Right kidney (tissue), 9 donors: ENCODE measurements at places on chromosomes 11 and 22.

DNA sequence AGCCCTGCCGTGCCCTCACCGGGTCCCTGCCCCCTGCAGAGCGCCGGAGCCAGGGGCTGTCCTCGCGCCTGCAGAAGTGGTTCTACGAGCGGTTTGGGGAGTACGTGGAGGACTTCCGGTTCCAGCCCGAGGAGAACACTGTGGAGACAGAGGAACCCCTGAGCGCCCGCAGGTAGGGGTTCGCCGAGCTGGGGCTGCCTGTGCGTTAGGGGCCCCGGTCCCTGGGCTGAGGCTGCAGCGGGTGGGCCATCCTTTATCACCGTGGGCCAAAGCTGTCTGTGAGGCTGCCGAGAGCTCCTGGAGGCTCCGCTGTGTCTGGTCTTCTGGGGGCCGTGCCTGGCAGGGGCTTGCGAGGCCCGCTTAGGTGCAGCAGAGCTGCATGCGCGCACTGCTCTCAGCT lies 42.8 kb downstream of the GRAMD4 start:
- DNase-seq, result no peak

GRCh38 chr11:95568281-95568680 lies 221.3 kb downstream of the FAM76B start:
- no peak for DNase-seq

GRCh38 chr22:26573026-26573662 lies 16.8 kb downstream of the TPST2 start:
- DNase-seq, result no peak

GRCh38 chr11:100739666-100740065 lies 52.6 kb downstream of the ARHGAP42 start:
- DNase-seq, result peak; percentile 31

DNA sequence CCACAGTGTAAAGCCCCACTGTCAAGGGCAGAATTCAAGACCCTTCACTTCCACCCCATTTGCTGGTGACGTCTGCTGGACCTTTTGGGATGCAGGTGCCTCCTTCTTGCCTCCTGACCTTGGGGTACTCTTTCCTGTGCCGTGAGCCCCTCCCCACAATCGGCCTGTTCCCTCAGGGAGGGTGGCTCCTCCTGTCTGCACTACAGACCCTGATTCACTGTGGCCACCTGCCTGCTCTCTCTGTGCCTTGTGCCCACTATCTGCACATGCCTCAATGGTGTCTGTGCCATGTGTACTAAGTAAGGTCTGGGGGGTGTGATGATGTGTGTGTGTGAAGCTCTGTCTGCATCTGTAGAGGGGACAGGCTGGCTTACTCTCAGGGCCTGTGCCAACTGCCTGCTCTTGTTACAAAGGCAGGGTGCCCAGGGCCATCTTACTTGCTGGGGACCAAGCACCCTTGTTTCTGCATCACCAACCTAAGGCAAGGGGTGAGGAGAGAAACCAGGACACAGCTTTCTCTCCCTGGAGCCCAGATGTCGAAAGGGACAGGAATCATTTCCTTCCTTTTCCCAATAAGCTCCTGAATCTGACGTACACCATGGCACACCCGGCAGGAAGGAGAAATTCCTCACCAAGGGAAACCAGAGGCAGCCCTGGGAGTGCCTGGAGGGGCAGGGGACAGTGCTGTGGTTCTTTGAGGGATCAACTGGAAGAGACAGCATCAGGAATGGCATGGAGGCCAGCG lies 3.7 kb downstream of the PPM1F start:
- no peak for DNase-seq

DNA sequence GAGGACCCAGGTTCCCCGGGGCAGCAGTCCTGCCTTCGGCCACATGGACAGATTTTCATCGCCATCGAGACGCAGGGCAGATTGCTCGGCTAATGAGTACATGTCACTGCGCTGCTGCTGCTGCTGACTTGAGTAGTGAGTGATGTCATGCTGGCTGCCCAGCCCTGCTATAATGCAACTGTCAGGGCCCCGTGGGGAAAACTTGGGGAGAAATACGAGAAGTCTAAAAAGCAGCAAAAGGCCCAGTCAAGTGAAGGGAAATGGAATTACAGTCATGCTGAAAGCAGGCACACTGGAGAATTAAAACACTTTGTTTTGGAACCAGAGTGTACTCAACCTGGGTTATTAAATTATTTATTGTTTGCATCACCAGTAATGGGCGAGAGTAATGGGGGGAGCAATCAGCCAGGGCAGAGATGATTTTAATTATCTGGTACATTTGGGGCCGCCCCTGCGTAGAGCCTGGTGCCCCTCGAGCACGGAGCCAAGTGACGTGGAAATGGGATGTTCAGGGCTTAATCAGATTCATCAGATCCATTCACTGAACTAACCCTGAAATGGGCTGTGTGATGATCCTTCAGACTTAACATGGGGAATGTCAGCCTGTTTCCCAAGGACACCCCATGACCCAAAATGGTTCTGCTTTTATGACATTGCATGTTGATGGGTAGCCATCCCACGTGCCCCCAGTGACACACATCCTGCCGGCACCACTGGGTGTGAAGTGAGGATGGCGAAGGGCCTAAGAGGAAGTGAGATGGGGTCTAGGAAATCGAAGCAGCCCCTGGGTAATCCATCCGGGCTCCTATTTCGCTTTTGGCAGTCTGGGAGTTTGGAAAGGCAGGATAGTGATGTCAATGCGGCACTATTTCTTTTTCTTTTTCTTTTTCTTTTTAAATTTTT lies 241.6 kb upstream of the CADM1 start:
- DNase-seq, result no peak

DNA sequence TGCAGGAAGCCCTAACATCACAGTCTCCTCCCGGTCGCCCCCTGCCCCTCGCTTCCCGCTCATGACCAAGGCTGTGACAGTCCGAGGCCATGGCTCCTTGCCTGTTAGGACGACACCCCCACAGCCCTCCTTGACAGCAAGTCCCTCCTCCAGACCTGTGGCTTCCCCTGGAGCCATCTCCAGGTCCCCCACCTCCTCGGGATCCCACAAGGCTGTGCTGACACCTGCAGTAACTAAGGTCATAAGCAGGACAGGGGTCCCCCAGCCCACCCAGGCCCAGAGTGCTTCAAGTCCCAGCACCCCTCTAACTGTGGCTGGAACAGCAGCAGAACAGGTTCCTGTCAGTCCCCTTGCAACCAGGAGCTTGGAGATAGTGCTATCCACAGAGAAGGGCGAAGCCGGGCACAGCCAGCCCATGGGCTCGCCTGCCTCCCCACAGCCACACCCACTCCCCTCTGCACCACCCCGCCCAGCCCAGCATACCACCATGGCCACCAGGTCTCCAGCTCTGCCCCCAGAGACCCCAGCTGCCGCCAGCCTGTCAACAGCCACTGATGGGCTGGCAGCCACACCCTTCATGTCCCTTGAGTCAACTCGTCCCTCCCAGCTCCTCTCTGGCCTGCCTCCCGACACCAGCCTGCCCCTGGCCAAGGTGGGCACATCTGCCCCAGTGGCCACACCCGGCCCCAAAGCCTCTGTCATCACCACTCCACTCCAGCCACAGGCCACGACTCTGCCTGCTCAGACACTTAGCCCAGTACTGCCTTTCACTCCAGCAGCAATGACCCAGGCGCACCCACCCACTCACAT lies 63.2 kb downstream of the OTOG start:
- DNase-seq, result no peak

GRCh38 chr11:128924510-128925249 lies 18.0 kb downstream of the TP53AIP1 start:
- DNase-seq, result no peak

GRCh38 chr22:36081023-36081431 lies 52.4 kb upstream of the RBFOX2 start:
- DNase-seq, result no peak

DNA sequence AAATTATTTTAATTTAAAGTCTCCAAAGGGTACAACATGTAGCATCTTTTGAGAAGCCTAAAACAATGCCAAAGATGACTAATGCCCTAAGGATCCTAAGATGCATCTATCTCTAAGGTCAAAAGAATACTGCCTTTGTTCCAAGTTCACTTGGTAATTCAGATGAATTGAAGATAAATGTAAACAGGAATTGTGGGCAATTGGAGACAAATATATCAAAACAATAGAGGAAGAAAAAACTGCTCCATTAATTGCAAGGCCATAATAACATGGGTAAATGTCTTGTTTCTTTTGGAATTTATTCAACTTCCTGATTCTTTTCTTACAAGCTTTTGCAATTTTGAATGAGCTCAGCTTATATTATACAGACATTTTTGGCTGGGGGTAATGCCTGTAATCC lies 338.6 kb downstream of the TTC28 start:
- DNase-seq, result no peak

DNA sequence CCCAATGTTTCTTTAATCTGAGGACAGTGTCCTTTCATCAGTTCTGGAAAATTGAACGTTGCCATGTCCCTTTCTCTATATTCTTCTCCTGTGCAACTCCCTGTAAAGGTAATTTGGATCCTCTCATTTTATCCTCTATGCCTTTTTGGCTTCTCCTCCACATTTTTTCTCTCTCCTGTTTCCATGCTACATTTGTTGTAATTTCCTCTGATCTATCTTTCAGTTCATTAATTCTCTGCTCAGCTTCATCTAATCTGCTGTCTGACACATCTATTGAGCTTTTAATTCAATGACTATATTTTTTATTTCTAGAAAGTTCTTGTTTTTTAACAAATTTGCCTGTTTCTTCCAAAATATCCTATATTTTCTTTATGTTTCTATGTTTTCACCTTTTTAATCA lies 59.3 kb downstream of the RPUSD4 start:
- DNase-seq, result no peak

GRCh38 chr22:20868025-20868962 lies 9.5 kb downstream of the SNAP29 start:
- no peak for DNase-seq

GRCh38 chr11:127864861-127865260 lies 722.5 kb downstream of the ETS1 start:
- DNase-seq, result no peak

GRCh38 chr11:113991170-113991569 lies 16.3 kb downstream of the HTR3A start:
- DNase-seq, result peak; percentile 38

DNA sequence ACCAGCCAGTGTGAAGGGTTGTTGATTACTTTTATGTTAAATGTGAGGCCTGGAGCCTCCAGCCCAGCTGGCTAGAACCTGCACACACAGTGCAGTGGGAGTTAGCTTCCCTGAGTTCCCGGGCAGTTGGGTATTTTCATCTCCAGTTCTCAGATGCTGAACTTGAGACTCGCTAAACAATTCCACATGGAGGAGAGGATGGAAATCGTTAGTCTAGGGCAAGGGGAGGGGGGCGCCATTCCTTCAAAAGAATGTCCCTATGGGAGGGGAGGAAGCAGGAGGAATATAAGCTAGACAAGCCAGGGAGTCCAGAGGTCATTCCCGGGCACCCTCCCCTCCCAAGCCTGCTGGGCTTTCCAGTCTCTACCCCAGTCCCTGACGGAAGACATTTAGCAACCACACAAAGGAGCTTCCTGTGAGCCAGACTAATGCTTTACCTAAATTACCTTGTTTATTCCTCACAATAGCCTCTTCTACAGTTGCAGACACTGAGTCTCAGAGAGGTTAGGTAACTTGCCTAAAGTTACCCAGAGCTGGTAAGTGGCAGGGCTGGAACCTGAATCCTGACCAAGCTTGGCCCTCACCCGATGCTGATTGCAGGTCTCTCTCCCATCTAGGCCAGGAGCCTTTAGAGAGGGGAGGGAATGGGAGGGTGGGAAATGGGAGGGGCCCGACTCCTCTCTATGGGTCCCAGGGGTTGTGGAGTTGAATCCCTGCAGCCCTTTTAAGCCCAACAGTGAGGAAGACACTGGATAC lies 1.9 kb upstream of the TSKU start:
- DNase-seq, result no peak

DNA sequence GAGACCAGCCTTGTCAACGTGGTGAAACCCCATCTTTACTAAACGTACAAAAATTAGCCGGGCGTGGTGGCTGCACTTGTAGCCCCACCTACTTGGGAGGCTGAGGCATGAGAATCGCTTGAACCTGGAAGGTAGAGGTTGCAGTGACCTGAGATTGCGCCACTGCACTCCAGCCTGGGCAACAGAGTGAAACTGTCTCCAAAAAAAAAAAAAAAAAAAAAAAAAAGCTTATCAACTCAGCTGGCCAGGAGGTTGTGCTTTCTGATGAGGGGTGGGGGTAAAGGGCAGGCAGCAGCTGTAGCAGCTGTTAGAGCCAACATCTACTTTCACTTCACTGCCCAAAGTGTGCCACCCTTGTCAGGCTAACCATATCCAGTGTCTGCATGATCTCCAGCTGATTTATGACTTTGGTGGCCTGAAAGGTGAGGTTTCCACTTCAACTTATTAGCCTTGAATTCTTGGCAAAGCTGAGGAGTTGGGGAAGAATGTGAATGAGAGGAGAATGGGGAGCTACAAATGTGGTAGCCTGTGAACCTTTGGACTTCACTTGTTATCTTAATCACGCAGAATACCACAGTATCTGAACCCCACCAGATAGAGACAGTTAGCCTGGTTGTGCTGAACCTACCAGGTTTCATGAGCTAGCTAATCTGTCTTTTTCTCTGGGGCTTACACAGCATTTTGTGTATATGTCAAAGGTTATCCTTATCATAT lies 19.6 kb downstream of the RNF121 start:
- peak; percentile 15 for DNase-seq

DNA sequence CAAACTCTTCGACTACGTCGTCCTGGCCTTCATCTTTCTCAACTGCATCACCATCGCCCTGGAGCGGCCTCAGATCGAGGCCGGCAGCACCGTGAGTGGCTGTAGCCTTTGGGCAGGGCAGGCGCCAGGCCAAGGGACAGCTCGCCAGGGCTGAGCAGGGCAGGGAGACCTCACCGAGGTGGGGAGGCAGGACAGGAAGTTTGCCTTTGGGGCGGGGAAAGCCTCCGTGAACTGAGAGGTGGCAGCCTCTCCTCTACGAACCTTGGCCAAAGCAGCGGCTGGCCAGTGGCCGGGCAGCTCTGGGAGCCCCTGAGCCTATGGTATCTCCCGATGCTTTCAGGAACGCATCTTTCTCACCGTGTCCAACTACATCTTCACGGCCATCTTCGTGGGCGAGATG lies 93.2 kb downstream of the CACNA1I start:
- DNase-seq, result no peak

GRCh38 chr11:74948546-74948897 lies 369 bp downstream of the XRRA1 start:
- DNase-seq, result no peak

- no peak for DNase-seq
These were observed 16.4 kb downstream of the C1QTNF6 start for GRCh38 chr22:37171662-37172061.

DNA sequence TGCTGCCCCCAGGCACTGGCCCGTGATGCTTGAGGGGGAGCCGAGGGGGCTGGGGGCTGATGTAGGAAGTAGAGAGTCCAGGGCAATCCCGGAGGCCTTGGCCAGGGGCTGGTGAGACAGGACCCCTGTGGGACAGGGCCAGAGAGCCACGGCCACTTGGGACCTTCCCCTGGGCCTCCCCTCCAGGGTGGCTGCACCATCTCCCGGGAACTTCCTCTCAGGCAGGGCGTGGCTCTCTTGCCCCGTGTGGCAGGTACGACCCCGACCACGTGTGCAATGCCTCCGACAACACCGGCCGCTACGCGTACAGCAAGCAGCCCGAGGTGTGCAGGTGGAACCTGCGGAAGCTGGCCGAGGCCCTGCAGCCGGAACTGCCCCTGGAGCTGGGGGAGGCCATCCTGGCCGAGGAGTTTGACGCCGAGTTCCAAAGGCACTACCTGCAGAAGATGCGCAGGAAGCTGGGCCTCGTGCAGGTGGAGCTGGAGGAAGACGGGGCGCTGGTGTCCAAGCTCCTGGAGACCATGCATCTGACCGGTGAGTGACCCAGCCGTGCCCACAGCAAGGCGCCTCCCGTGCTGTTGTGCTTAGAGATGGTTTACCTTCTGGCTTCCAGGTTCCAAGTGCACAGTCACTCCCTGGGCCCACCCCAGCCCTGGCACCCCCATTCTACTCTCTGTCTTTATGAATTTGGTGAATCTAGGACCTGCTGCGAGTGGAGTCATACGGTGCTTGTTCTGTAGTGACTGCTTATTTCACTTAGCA lies 9.7 kb downstream of the SELENOO start:
- DNase-seq, result no peak
